ENCODE measurements at places on chromosomes 3 and 15.

DNA sequence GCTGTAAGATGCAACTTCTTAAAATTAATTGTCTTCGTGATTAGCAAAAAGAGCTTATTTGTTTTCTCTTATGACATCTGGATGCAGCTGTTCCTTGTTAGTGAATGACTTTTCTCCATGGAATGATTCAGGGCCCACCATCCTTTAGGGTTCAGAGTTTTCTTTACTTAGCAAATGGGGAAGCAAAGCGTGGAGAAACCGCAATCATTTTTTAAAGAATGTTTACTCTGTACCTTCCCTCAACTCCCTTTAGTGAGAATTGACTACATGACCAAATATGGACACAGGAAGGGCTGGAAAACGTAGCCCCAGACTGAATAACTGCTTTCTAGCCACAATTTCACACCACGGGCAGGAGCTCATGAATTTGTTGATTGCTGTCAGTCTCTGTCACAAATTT is 130.1 kb downstream of the EDEM1 start:
- DNase-seq, result no peak

DNA sequence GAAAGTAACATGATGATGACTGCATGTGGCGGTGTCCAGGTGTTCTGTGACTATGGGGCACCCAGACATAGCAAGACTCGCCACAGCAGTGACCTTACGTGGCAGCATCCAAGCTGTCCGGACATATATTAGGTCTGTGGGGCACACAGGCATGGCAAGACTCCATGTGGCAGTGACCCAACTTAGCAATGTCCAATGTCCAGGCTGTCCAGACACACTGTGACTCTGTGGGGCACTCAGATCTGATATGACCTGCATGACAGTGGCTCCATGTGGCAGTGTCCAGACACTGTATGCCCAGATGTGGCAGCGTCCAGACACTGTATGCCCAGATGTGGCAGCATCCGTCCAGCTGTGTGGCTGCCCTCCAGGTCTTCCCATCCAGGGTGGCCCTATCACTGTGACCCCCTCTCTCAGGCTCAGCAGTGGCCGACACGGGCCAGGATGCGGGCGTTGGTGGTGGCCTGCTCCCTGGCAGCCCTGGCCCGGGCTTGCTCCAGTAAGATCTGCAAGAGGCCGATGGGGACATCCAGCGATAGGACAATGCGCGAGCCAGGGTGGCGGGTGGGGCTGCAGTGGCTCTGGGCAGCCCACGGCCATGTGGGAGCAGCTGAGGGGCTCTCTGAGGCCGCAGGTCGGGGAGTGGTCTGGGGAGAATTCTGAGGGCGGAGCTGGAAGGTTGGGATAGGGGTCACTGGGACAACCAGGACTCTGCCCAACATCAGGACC is 1.1 kb downstream of the UCN2 start:
- DNase-seq, result no peak

- no peak for DNase-seq
These were observed 47.9 kb downstream of the PEAK1 start for GRCh38 chr15:77371850-77372563.

DNA sequence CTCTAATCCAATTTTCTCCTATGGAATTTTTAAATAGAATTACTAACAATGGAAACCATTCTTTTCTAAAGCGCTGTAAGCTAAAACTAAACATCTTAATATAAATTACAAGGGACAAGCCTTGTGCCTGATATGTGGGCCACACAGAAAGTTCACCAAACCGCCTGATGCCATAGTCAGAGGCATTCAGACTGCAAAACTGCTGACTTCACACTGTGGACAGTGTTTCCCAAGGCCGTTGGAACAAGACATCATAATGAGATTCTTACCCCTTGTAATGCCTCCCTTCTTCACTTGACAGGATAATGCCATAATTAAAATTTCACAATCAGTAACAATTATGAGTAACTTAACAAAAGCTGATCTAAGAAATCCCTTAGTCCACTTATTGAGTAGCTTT is 14.9 kb downstream of the SH3GL3 start:
- no peak for DNase-seq

DNA sequence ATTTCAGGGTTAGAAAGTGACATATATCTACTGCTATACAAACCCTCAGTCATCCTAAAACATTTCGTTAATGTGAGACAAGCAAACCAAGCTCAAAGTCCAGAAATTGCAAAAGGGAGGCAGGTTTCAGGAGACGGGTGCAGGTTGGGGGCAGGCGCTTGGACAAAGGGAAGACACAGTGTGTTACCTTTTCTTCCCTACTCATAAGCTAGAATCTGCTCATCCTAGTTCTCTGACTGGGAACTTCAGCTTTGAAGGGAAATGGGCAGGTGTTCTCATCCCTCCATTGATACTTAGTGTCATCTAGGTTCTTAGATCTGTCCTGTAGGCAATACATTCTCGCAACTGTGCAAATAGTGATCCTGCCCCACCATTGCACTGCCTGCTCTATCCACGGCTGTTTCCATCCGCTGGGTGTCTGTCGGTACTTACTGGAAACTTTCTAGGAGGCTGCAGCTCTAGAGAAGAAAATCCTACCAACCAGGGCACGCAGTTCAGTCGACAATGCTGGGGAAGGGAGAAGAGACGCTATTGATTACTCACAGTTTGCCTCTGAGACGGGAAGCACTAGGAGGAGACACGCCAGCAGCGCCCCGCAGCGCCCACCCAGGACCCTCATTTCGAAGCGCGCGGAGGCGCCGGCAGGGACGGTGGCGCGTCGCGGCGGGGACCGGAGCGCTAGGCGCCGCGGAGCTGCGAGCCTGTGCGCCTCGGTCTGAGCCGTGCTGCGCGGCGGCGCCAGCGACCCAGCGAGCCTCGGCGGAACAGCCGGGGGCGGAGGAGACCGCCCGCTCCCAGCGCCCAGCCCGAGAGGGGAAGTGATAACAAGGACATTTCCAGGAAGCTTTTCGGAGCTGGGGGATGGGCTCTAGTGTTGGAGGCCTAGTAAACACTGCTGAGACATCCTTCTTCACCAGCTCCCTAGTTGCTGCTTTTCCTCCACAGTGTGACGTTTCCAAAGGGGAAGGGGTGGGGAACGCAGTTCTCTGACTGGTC is at the start of gene PROS1:
Gene PROS1, minus strand, starts transcription at position 766 of the 996 bp plus-strand sequence. Its CDS starts 147 bp downstream, at position 619.
- DNase-seq, result no peak

- DNase-seq, result no peak
These were observed 191.2 kb downstream of the PLCL2 start for GRCh38 chr3:17075907-17076306.

DNA sequence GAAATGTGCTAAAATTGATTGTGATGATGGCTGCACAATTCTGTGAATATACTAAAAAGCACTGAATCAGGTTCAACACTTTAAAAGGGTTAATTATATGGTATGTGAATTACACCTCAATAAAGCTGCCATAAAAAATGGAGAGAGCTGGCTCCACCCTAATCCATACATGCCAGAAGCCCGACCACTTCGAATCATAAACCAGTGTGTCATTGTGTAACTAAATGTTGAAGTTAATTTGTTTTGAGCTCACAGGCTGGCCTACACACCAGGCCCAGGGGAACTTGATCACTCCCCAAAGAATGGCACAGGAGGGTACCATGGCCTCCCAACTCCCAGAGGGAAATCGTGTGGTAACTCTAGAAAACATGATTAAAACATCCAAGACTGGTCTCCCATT is 14.0 kb downstream of the PLCD1 start:
- no peak for DNase-seq

DNA sequence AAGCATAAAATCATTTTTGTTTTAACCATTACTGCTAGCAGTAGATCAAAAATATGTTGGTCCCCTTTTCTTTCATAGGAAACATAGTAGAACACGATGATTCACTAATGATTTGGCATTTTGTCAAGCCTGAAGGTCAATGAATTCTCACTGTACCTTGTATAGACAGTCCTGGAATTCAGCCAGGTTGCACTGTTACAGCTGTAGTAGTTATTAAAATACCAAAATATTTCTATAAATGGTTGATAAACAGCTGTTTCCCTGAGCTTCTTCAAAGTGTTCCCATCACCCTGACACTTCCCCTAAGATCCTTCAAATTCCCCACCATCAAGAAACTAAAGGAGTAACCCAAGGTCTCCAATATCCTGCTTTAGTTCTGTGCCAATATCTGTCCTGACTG is 200.9 kb downstream of the ATP8B4 start:
- DNase-seq, result no peak

- DNase-seq, result no peak
These were observed 101.9 kb downstream of the GRM7 start for GRCh38 chr3:6962801-6963200.

GRCh38 chr3:102069211-102069662 is 219.9 kb downstream of the NFKBIZ start:
- no peak for DNase-seq

- DNase-seq, result no peak
These were observed 33.6 kb downstream of the VGLL4 start for GRCh38 chr3:11610044-11610671.

- no peak for DNase-seq
These were observed 521.5 kb downstream of the PDCD6IP start for GRCh38 chr3:34319881-34320280.

GRCh38 chr3:125032100-125032643 is 23.6 kb downstream of the HEG1 start:
- no peak for DNase-seq

DNA sequence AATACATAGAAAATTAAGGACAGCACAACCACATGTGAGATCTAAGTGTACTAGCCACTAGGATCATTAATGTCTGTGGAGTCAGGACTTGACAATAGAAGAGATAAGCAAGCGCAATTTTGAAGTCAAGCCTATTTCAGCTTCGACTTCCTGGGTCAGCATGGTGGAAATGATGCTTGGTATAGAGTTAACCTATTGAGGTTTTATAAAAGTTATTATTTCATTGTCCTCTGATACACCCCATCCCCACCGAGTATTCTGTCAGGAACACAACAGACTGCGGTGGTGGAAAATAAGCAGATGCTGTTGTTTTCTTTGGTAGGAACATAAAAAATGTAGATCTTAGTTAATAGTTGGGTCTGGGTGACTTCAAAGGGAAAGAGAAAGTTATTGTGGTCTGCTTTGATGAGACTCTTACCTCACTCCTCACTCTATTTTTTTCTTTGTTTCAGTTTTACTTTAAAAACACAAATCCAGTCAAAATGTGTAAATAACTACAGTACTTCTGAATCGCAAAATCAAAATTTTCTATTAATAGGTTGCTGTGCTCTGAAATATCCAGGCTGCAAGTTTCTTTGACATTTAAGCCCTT is 82.1 kb downstream of the IL5RA start:
- no peak for DNase-seq

DNA sequence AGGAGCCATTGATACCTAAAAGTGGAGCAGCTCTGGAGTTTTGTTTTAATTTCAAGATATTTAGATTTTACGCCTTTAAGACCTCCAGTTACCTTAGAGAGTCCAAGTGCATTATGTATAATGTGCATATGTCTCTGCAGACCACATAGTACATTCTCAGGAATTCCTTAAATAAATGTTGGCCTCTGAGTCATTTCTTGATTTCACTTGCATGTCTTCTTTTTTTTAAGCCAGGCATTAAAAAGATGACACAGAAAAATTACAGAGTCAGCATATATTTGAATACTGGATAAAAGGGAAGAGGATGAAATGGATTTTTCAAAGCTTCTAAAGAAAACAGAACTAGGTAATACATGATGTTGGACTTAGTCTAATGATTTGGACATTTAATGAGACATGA is 125.2 kb downstream of the TMCO5A start:
- no peak for DNase-seq

- DNase-seq, result no peak
These were observed 510.5 kb upstream of the CBLB start for GRCh38 chr3:106379251-106379750.

- DNase-seq, result no peak
These were observed 263.6 kb downstream of the UACA start for GRCh38 chr15:70499791-70500190.

GRCh38 chr3:185781759-185782158 is 43.1 kb downstream of the IGF2BP2 start:
- DNase-seq, result no peak

GRCh38 chr3:37580237-37580636 is 281.4 kb upstream of the CTDSPL start:
- no peak for DNase-seq

- DNase-seq, result no peak
These were observed 158.1 kb upstream of the FEZF2 start for GRCh38 chr3:62531493-62531892.

DNA sequence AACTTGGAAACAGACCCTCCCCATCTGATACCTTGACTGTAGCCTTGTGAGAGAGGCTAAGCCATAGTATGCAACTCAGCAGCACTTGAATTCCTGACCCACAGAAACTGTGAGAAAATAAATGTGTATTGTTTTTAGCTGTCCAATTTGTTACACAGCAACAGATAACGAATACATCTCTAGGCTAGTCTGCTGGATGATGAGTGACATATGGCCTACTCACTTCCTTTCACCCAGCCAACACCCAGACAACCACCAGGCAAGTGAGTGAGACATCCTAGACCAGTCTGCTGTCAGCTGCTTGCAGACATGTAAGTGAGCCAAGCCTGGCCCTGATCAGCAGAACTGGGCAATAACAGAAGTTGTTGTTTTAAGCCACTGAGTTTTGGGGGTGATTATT is 19.2 kb upstream of the SMAD6 start:
- no peak for DNase-seq

GRCh38 chr15:60865507-60865906 is 363.6 kb downstream of the RORA start:
- no peak for DNase-seq

- no peak for DNase-seq
These were observed 276.1 kb downstream of the NR2F2 start for GRCh38 chr15:96606617-96607016.

DNA sequence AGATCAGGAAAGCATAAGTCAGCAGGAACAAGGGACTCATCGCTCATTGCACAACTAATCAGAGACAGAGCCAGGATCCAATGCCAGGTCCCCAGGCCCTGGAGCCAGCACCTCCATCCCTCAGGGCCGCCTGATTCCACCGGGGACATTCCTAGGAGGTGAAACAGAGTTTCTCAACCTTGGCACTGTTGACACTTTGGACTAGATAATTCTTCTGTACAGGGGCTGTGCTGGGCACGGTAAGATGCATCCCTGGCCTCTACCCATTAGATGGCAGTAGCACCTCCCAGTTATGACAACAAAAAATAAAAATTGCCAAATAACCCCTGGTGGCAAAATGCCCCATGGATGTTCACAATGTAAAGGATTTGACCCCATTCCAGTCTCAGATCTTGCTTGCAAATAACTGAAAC is 127.7 kb downstream of the MTHFS start:
- no peak for DNase-seq

- DNase-seq, result no peak
These were observed at the start of gene KBTBD12 for GRCh38 chr3:127915115-127915936. KBTBD12 (plus strand) TSS chr3:127915232; CDS start chr3:127923062, 7,830 bp downstream.

- DNase-seq, result no peak
These were observed 30.4 kb upstream of the TMCO5A start for GRCh38 chr15:37903919-37904625.

- no peak for DNase-seq
These were observed 31.5 kb upstream of the FAM107A start for GRCh38 chr3:58608648-58609047.

DNA sequence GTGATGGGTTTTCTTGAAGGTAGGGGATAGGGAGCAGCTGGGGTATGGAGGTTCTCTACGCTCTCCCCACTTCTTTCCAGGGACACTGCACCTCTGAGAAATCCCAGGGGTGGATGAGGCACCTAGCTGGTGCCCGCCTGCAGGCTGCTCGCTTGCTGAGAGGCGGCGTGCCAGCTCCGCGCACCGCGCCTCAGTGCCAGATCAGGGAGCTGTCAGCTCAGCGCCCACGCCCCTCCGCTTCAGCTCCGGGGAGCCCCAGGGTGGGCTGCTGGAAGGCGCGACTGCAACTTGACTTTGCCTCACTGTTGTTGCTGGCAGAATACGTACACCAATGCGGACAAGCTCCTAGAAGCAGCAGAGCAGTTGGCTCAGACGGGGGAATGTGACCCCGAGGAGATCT is 345.7 kb upstream of the UMPS start:
- DNase-seq, result no peak
